ENCODE measurements at places on chromosomes 12 and 14.

- DNase-seq, result no peak
Measured at GRCh38 chr14:57205938-57206337, 62.8 kb downstream of the EXOC5 start.

DNA sequence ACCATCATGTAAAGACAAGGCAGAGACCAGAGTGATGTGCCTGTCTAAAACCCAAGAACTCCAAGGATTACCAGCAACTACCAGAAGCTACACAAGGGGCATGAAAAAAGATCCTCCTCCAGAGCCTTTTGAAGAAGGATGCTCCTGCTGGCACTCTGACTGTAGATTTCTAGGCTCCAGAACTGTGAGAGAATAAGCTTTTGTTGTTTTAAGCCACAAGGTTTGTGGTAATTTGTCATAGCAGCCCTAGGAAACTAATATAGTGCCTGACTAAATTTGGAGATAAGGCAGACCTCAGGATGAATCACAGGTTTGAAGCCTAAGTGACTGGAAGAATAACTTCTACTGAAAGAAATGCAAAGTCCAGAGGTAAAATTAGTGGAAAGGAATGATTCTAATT, 132.9 kb downstream of the CEP83 start:
- no peak for DNase-seq

DNA sequence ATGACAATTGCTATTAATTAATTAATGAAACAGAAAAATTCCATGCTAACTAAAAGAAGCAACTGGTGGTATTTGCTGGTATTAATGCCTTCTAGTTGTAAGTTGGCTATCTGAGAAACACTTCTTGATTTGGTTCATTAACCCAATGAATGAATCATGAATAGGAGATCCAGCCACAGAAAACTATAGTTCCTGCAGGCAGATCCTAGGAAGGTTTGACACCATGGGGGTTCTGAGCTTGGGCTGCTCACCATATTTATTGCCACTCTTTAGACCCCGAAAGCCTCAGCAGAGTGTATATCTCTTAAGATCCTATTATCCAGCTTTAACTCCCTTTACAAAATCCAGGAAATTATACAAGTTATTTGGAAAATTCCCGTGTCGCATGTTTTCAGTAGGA, 81.4 kb upstream of the REP15 start:
- DNase-seq, result no peak

DNA sequence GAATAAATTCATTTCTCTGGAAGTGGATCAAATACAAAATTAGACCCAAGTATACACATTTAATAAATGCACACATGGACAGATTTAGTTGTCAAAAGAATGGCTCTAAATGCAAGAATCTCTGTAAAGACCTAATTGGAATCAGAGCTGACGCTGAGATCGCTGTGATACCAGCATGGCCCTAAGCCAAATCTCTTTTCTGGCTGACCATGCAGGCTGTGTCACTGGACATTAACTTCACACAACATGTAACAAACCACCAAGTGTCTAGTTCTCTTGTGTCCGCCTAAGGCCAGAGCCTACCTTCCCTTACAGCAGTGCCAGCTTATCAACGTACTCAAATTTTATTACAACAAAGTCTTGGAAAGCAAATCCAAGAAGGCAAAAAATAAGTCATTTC, 127.5 kb downstream of the MED13L start:
- no peak for DNase-seq

DNA sequence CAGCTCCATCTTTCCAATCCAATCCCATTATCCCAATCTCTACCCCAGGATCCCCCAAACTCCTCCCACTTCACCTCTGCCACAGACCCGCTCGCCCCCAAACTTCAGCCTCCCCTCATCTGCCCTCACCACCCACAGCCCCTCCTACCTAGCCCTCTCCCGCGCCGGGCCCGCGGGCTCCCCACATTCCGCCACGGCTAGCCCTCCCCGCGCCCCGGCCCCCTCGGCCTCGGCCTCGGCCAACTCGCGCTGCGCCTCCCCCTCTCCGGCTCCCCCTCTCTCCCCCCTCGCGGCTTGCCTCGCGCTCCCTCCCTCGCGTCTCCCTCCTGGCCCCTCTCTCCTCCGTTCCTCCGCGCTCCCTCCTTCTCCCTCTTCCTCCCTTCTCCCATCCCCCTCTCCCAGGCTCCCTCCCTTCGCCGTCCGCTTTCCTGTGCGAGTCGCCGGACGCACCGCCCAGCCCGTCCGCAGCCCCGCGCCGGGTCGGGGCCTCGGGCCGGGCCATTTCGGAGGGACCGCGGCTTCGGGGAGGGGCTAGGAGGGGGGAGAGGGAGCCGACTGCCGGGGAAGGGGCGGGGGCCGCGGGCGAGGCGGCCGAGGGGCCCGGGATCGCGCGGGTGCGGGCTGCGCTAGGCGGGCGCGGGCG, at the start of gene ATN1:
TSS of gene ATN1 (plus strand) at position 581 of the 643 bp plus-strand sequence. CDS start 6,043 bp downstream, outside the sequence.
- peak; percentile 38 for DNase-seq

DNA sequence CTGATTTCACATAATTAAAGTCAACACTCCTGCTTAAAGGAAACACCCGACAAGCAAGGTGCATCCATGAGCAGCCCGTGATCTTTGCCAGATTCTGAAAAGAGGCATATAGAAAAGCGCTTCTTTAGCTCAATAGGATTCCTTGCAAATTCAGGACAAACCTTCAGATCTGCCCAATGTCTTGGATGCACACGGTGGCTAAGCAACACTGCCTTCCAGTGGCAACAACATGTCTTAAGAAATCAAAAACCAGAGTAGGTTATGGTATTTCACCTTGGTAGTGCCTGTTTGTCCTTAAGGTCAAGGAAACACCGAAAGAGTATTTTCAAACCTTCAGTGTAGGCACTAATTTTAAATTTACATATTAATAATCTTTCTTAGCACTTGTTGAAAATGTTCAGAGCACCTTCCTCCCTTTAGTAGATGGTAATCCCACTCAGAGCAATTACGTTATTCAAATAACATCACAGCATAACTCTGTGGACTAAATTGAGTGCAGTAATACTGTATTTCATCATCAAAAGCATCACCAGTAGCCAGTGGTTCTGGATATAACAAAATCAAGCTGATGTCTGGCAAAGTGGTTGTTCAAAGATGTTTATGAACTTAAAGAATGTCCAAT, 58.0 kb upstream of the CDKN3 start:
- DNase-seq, result no peak

GRCh38 chr14:90574188-90575131, 177.6 kb downstream of the CALM1 start:
- no peak for DNase-seq

DNA sequence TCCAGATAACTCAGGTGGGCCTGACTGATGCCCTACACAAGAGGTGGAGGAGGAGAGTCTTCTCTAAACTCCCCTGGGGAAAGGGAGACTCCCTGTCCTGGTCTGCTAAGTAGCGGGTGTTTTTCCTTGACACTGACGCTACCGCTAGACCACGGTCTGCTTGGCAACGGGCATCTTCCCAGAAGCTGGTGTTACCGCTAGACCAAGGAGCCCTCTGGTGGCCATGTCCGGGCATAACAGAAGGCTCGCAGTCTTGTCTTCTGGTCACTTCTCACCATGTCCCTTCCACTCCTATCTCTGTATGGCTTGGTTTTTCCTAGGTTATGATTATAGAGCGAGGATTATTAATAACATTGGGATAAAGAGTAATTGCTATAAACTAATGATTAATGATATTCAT, 965.5 kb downstream of the TMEM121 start:
- DNase-seq, result no peak
